ENCODE measurements at places on chromosomes 6 and 20.

GRCh38 chr6:90083891-90084290 lies 189.6 kb downstream of the GJA10 start:
- DNase-seq = no peak

DNA sequence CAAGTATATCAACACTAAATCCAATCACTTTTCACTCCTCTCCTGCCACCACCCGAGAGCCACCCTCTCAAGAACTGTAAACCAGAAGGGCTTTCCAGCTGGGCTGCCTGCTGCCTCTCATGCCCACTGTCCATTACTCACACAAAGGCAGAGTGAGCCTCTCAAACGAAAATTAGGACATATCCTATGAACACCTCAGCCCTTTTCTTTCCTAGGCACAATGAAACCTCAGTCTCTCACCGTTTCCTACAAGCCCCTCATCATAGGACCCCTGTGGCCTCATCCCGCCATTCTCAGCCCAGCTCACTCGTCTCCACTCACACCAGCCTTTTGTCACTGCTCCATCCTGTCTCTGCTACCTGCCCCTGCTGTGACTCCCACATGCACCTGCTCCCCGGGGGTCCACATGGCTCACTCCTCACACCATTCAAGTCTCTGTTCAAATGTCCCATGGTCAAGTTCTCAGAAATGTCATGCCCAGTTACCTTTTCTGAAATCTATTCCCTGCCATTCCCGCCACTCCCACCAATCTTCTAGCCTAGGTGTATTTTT lies 7.4 kb downstream of the HLA-F start:
- DNase-seq = no peak

- DNase-seq = no peak
Measured at GRCh38 chr20:52105442-52106422, 85.8 kb downstream of the ZFP64 start.

DNA sequence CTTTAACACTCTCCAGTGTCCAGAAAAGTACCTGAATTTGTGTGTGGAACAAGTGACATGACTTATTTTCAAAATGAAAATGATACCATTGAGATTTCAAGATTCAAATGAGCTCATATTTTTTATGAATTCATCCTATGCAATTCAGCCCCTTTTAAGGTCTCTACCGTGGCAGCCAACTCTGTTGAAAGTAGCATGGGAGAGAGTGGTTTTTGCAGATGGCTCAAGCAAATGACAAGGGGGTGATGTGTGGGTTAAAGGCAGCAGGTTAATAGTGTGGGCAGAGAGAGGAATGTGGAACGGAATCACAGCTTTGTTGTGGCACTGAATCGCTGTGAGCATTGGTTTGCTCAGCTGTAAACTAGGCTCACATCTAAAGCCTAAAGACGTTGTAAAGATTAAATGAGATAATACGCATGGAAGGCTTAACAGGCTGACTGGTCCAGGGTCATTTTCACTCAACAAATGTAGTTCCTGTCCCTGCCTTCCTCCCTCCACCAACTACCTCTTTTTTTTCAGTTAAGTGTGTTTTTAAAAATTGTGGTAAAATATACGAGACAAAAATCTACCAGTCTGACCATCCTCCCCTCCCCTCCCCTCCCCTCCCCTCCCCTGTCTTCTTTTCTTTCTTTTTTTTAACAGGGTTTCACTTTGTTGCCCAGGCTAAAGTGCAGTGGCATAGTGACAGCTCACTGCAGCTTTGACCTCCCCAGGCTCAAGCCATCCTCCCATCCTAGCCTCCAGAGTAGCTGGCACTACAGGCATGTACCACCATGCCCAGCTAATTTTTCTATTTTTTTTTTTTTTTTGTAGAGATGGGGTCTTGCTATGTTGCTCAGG lies 114.7 kb upstream of the ZNF217 start:
- DNase-seq = no peak

DNA sequence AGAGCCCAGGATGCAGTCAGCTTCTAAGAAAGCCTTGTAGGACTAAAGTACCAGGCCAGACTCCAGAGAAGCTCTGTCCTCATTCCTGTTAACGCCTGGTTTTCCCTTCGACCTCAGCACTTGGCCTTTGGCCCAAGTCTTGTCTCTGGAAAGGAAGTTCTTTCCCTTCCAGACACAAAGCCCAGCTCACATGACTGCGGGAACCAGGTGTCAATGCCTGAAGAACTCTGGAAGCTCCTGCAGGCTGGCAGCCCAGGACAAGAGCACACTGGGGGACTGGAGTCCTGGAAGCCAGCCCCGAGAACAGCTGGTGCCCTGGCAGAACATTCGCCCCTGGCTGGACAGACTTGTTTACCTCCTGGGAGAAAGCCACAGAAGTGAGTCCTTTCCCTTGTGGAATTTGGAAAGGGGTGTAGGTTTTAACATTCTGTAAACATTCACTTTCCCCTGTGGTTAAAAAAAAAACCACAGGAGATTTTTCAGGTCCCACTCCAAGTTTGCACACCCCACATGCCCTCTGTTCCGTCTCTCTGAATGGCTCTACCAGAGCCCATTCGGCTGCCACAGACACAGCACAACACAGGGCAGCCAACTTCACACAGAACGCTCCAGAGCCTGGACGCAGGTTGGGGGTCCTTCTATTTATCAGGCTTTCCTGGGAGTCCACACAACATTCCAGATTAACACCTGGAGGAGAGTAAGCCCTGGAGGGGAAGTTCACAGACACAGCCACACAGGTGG lies 18.1 kb downstream of the ACSS1 start:
- DNase-seq = no peak

DNA sequence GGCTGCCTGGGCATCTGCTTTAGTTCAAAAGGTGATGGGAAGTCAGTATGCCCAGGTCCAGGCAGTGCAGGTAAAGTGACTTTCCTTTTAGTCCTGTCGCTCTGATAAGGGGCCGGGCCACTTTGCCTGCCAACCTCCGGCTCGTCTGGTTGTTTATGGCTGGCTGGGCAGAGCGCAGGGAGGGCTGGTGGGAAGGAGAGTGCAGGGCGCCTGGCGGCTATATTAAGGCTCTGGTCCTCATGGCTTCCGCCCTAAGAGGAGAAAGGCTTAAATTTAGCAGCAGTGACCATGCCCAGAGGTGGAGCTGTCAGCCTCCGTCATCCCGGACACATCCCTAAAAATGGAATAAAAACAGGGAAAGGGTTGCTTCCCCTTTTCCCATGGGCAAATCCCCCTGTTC lies 14.6 kb downstream of the GATA5 start:
- DNase-seq = no peak

- no peak for DNase-seq
Measured at GRCh38 chr6:101689695-101690094, 296.2 kb downstream of the GRIK2 start.
